H4 (cell line): ENCODE measurements at places on chromosomes 7 and 10. TPM values are rescaled to one million over a fixed set of nuclear protein-coding genes. Genes with fewer than 3 reads are reported as not detected.

Gene H2BK1
- 0.64 TPM in 1 of 2 replicates, not detected in the other for total RNA-seq

Gene ASAH2B
- total RNA-seq, result 2.4 and 3.9 TPM in 2 replicates

Gene HK1
- 24.4 and 32.1 TPM in 2 replicates for total RNA-seq

Gene PBLD
- 2.3 and 3.1 TPM in 2 replicates for total RNA-seq

Gene LLCFC1
- total RNA-seq, result not detected in 2 replicates

Gene SVOPL
- total RNA-seq, result not detected in 2 replicates
